ENCODE measurements at places on chromosomes 2 and 18.

DNA sequence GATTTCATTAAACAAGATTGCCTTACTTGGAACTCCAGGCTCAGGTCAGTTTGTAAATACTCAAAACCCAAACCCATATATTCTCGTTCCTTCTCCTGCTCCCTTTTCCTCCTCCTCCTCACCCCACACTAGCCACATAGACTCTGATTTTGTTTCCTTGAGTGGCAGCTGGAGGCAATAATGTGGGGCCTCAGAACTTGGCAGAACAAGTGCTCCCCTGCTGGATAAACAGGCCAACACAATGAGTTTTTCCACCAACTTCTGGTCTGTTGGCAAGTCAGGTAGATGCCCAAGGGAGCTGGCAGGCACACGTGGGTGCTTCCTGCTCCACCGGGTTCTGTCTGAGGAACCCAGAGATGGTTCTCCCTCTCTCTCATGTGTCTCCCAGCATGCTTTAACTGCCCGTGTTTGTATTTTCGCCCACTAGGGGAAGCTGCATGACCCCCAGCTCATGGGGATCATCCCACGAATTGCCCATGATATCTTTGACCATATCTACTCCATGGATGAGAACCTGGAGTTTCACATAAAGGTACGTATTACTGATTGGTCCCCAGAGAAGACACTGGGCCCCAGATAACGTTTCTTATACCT is 61.9 kb downstream of the KIF5C start:
- no peak for DNase-seq

DNA sequence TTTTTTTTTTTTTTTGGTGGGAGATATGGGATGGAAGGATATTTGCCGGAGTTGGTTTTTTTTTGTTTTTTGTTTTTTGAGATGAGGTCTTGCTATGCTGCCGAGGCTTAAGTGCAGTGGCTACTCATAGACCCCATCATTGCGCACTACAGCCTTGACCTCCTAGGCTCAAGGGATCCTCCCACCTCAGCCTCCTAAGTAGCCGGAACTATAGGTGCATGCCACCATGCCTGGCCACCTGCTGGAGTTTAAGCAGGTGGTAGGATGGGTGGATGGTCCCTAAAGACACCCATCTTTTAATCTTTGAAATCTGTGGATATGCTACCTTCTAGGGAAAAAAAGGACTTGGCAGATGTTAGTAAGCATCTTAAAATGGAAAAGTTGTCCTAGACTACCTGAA is 169.8 kb downstream of the TGIF1 start:
- DNase-seq: no peak

DNA sequence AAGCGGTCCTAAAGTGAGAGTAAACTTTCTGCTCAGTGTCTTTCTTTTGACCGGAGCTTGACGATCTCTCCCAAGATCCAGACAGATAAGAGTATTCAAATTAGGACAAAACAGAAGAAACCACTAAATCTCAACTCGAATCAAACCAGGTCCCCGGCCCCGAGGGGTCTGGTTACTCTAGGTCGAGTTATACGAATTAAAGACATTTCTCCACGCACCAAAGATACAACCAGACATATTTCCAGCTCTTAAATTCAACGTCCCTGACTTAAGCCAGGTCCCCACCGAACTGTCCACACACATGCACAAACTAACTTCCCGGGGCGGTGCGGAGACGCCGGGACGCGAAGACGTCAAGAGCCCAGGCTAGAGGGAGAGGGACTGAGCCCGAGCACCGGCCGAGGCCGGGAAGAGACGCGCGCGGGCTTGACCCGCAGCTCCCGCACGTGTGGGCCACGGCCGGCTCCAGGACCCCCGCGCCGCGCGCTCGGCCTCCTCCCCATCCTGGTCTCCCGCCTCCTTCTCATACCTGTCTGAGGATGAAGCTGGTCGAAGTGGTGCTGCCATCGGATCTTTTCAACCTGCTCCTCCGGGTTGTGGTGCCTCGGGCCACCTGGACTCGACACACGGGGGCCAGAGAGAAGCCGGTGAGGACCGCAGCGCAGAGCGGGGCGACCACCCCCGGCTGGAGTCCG is 896 bp downstream of the CACNB4 start:
- DNase-seq: no peak

GRCh38 chr18:12906119-12906518 is 22.1 kb upstream of the PTPN2 start:
- no peak for DNase-seq

DNA sequence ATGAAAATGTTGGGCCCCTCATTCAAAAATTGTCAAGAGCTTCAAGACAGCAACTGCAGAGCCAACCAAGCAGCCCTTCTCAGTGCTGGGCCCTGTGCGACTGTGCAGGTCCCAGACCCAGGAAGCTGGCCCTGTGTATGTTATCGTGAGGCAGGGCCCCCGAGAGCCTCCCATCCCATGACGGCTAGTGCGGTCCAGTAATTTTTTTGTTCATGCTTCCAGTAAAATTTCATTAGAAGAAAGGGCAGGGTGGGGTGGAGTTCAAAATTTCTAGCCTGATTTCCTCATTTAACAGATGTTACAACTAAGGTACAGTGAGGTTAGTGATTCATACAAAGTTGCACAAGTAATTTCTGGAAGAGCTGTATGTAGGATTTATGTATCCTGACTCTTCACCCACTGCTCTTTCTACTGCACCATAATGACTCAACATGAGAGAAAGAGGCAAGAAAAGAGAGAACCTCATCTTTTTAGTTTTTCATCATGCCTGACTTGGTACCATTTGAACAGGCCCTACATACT is 105.5 kb downstream of the ZEB2 start:
- DNase-seq: no peak

GRCh38 chr2:174673876-174674275 is 76.3 kb upstream of the WIPF1 start:
- DNase-seq: no peak

Measured in activated CD8-positive, alpha-beta memory T cell treated with anti-CD3 and anti-CD28 coated beads for 48 hours (primary cell).